ENCODE measurements at places on chromosomes 5 and 9.

DNA sequence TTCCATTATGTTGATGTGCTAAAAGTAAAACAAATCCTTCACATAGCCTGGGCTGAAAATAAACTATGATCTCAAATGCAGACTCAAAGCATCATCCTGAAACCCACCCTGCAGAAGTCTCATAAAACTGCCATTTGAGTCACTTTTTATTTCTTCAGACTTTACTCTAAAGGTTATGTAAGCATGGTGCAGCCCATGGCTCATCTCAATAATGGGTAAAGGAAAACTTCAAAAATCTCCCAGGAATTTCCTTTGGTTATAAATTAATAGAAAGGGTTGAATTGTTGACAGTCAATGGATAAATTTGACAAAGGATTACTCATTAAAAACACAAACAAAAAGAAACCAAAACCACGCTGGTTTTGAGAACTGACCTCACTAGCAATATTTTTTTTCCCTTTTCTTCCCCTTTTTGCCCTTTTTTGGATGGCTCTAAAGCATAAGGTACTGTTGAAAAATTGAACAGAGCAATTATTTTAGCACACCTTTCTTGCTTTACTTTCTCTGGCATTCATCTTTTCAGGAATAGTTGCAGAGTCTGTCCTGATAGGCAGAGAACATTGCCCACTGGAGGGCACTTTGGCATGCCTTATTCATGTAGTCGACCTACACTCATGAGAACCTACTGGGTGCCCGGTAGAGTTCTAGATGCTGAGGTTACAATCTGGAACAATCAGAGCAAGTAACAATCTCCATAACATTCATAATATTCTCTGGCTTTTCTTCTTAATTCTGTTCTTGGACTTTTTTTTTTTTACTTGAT is 191.4 kb downstream of the TMEM167A start:
- no peak for DNase-seq

- no peak for DNase-seq
Measured at GRCh38 chr5:57817924-57818323, 335.3 kb upstream of the ACTBL2 start.

DNA sequence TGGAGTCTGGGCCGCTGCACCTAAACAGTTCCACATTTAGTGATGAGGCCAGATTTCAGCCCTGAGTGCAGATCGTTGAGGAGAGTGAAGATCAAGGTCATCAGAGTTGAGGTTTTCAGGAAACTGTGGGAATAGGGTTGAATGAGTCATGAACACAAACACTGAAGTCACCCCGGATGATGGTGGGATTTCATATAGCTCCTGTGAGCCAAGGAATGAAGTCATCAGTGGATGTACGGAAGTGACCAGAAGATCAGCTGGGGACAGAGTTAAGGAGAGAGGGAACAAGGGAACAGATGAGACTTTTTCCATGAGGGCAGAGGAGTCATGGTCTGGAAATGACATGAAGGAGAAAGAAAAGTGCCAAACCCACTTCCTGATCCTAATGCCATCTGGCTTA is 36.5 kb downstream of the PALM2AKAP2 start:
- no peak for DNase-seq

DNA sequence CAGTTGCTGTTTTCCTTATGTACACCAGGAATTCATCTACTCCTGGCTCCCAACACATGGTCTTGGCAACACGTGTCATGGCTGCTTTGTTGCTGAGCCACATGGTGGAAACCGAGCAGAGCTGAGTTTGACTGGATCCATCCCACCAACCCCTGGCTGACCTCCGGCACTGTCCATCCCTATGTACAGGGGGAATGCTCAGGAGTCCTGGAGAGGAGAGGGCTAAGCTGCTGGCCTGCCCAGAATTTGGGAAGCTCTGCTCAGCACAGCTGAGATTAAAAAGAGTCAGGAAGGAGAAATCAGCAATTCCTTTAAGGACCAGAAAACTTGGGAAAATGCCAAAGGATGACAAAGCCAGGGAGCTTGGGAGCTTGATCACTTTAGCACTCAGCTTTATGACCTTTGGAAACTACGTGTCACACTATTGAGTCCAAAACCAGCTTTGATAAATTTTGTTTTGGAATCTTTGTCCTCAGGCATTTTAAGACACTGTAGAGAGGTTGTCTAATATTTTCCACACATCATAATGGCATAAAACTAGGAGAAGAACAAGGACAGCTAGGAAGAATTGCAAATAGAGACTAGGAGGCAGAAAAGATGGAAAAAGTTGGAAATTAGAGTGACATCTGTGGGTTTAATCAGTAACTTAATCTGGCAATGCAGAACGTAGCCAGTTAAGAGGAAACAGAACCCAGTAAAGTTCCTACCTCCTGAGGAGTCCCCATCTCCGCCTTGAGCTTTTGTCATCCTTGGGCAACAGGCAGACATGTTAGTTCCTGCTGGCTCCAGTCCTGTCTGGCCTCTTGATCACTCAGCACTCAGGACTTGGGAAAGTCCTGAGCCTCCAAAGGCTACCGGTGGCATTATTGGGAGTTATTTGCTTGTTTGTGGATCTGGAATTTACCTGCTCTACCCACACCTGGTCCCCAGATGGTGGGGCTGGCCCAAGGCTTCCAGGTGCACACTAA is 62.5 kb upstream of the PLPP1 start:
- DNase-seq, result no peak

Data from stimulated activated CD4-positive, alpha-beta T cell treated with anti-CD3 and anti-CD28 coated beads, Interleukin-1b, Interleukin-23, amount 100 ng/mL, for 48 hours (primary cell).